ENCODE measurements at places on chromosomes 6 and 20. TPM values are rescaled to one million over a fixed set of nuclear protein-coding genes. Genes with fewer than 3 reads are reported as not detected.

GPX6 gene
- not detected for total RNA-seq

MUC21 gene
- total RNA-seq = not detected

GABRR1 gene
- total RNA-seq = not detected

PNISR gene
- 29.2 TPM for total RNA-seq

NEU1 gene
- total RNA-seq = 38.1 TPM

SLC32A1 gene
- total RNA-seq = not detected

ADGRG6 gene
- 4.5 TPM for total RNA-seq

GRCh38 chr6:105785066-105785811 lies 300.9 kb upstream of the PRDM1 start:
- no peak for DNase-seq

GRCh38 chr6:166499350-166500163 lies 86.9 kb downstream of the RAMACL start:
- DNase-seq = no peak

DNA sequence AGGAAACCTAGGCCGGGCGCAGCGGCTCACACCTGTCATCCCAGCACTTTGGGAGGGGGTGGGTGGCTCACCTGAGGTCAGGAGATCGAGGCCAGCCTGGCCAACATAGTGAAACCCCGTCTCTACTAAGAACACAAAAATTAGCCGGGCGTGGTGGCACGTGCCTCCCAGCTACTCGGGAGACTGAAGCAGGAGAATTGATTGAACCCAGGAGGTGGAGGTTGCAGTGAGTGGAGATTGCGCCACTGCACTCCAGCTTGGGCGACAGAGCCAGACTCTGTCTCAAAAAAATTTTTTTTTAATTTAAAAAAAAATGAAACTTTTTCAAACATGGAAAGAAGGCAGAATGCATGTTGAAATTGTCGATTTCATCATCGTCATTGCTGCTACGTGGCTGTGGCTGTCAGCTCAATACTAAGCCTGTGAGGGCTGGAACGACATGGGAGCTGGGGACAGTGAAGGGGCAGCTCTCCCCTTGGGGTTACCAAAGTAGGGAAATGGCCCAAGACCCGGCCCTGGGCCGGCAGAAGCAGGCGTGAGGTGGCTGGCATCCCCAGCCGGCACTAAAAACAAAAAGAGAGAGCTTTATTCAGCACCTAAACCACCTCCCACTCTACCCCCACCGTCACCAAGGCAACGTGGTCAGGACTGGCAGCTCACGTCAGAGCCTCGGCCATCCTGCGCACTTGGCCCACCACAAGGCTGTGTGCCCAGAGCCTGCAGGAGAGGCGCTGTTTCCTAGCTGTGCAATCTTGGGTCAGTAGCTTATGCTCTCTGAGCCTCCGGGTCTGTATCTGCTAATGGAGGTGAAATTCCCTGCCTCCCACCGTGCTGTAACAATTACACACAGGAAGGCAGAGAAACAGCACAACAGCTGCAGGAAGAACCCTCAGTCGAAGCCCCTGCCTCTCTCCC lies 30.8 kb downstream of the AGPAT4 start:
- DNase-seq = no peak

DNA sequence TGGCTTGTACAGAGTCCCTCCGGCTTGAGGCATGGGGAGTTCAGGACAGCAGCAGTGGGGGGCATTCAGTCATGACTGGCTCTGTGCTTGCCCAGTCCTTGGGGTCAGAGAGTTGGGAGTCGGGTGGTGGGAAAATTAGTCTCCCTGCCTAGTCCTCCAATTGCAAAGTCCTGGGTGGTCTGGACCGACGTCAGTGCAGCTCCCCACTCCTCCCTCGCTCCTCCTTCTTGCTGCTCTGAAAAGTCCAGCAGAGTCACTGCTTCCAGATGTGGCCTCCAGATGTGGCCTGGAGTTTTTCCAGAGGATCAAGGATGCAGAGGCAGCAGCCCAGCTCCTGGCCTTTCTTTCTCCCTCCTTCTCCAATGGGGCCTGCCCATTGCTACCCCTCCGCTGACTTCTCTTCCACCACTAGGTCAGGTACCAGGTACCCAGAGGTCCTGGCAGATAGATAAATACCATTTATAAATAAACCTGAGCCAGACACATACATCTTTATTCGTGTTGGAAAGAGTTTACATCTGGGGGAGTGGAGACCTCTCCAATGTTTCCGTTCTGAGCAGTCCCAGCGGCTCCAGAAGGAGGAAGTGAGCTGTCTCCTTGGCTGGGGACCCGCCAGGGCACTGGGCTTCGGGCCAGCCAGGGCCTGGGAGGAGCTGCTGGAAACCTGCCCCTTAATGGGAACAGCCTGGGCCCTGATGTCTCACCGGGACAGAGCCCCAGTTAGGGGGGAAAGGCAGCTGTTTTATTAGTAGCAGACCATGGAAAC lies 49.0 kb upstream of the RNF24 start:
- peak; percentile 84 for DNase-seq

DNA sequence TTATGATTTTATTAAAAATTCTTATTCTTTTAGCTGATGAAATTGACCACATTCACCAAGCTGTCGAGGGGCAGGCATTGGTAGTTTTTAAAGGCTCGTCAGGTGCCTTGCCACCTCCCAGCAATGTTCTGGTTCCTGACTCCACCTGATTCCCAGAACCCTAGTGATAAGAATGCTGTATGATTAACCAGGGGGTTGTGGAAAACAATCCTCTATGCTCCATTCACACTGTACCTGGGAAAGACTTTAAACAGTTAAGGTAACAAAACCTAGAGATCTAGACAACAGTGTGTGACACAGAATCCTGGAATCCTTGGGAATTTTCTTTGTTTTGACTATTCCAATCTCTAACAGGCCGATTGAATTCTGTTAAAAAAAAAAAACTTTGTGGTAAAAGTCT lies 165.7 kb upstream of the OLIG3 start:
- no peak for DNase-seq

- no peak for DNase-seq
Observed at GRCh38 chr6:142985281-142985680, 40.3 kb upstream of the HIVEP2 start.

- no peak for DNase-seq
Observed at GRCh38 chr6:166267526-166267925, 40.7 kb downstream of the PRR18 start.

DNA sequence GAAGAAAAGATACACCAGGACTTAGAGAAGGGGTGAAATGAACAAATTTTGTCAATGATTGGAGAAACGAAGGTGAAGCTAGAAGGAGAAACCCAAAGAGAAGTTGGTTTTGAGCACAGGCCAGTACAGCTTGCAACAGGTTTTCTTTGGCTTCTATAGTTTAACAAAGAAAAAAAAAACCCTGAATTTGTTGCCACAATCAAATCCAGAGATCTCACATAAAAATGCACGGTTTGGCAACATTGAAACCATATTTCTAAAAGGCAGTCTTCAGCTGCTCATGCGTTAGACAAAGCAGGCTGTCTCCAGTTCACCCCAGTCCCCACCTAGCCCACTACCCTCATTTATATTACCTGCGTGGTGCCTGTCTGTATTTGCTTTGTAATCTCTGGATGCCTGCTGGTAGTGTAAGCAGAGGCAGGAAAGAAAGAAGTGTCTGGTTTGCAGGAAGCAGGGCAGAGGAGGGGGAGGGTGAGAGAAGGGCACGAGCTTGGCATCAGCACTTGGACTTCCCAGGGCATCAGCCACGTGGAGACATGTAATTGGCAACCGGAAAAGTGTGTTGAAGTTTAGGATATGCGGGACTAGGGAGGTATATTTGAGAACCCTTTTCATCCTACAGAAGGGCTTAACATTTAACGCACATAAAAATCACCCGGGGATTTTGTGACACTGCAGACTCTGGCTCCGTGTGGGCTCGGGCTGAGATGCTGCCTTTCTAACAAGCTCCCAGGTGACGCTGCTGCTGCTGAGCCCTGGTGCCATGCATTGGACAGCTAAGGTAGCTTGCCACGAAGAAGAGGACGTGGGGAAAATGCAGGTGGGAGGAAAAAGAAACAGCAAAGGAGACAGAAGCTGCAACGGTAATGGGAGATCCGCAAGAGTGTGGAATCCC lies 14.4 kb downstream of the PFDN4 start:
- no peak for DNase-seq

DNA sequence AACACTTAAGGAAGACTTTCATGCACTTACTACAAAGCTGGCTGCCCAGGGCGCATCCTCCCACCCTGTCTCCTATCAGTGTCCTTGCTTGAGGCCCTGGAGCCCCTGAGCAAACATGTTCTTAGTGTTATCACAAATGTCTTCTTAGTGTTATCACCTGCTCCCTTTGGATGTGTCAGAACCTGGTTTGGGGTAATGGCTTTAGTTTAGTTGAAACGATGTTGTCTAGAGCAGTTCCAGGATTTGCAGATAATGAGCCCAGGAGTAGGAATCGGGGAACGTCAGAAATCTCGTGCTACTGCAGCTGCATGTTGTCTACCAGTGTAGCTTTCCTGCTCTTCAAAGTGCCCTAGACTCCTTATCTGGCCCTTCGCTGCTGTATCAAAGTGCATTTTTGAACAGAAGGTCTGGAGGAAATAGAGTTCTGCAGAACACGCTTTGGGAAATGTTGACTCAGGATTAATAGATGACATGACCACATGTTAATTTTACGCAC lies 69.6 kb downstream of the PHACTR2 start:
- no peak for DNase-seq

- DNase-seq = no peak
Observed at GRCh38 chr6:45619211-45619760, 241.6 kb upstream of the SUPT3H start.

- no peak for DNase-seq
Observed at GRCh38 chr6:148523048-148523447, 180.4 kb downstream of the SASH1 start.

DNA sequence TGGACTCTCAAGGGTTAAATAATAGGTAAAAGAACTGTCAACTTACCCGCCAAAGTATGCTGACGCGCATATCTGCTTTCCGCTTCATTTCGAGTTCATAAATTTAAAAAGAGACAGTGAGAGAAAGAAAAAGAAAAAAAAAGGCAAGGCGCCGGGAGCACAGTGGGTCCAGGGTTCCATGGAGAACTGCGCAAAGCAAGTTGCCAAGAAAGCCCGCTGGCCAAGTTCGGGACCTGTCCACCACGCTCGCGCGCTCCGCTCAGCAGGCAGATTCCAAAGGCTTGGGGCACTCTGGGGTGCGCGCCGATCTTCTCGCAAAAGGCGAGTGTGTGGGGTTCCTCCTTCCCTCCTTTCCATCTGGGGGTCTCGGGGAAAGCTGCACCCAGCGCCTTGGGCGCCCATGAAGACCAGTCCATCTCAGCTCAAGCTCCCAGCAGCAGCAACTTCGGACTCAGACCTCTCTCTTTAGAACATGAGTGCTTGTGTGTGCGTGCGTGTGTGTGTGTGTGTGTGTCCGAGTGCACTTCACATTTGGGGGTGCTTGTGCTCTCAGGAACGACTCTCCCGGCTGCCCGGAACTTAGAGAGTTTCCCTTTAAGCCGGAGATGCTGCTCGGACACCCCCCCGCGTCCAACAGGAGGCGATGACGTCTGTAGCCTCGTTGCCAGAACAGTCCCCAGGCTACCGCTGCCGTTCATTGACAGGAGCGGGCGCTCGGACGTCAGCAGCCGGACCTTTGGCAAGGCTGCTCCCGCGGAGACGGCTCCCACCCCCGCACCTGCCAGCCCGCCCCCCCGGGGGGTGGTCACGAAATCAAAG lies 180.0 kb downstream of the TBXT start:
- DNase-seq = peak; percentile 62

DNA sequence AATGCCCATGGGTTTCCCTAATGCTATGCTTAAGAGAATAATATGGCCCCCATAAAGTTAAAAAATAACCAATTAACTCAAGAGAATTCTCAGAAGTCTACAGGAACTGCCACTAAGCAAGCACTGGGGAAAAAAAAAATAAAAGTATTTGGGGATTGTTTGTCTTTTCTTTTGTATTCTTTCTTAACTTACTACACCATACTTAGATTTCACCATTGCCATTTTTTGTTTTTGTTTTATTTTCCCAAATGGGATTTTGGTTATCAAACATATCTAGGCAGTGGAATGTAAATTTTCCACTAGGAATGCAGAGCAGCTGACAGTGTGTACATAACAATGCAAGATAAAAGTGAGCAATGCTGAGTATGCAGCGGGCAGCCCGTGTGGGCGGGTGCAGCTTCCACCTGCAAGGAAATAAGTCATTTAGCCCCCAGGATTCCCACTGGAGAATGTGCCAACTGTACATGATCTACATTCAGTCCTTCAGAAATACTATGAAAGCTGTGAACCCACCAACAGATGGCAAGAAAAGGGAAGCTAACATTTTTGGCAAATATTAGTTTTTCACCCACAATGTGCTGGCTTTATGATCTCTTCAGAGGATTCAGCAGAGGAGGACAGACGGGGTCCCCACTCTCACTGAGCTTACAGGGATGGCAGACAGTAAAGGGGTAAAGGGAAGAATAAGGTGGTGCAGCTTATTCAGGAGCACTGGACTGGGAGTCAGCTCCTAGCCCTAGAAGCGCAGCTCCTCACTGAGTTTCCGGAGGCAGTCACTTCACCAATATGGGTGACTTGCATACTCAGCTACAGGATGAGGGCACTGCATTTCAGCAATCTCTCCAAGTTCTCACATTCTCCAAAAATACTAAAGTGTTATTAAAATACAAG lies 44.4 kb downstream of the DCDC2 start:
- peak; percentile 53 for DNase-seq

GRCh38 chr20:43669332-43669731 lies 2.4 kb downstream of the MYBL2 start:
- DNase-seq = no peak

DNA sequence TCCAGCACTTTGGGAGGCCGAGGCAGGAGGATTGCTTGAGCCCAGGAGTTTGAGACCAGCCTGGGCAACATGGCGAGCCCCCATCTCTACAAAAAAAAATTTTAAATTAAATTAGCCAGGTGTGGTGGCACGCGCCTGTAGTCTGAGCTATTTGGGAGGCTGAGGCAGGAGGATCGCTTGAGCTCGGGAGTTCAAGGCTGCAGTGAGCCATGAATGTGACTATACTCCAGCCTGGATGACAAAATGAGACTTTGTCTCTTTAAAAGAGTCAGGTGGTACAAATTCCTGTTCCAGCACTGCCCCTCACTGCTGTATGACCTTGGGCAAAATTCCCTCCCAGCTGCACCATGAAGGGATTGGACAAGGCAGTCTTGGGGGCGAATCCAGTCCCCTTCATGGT lies 28.5 kb downstream of the AHCY start:
- DNase-seq = no peak

DNA sequence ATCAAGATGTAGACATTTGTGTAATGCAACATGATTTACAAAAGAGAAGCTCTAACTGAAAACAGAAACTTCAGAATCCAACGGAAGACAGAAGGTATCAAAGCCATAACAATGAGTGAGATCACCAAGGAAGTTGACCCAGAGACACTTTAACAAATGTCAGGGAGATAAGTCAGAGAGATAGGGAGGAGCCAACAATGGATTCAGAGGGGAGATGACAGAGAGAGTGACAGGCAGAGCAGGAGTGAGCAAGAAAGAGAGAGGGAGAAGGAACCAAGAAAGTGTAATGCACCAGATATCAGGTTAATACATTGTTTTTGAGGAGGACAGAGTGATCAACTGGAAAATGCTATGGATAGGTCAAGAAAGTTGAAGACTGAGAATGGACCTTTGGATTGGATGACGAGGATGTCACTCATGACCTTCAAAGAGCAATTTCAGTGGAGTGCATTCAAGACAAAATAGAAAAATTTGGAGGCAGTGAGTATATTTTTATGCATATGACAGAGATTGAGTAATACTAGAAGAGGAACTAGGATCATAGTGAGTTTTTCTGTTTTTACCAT lies 86.6 kb downstream of the TRDN start:
- DNase-seq = no peak
